ENCODE measurements at places on chromosomes 12 and 14.
A peak's percentile ranks its signal among the peaks of the same experiment; 100 is the strongest.

DNA sequence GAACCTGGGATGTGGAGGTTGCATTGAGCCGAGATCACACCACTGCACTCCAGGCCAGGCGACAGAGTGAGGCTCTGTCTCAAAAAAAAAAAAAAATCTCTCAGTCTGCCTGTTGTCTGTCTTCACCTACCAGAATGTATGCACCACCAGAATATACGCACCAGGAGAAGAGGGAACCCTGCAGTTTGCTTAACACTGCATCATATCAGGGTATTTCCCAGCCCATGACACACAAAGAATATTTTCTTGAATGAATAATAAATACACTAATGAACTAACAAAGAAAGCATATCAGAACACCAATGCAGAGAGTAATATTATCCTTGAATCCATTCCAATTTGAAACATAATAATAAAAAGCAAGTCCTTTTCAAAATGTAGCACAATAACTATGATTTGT, 44.2 kb upstream of the FOXN3 start:
- DNase-seq: no peak

DNA sequence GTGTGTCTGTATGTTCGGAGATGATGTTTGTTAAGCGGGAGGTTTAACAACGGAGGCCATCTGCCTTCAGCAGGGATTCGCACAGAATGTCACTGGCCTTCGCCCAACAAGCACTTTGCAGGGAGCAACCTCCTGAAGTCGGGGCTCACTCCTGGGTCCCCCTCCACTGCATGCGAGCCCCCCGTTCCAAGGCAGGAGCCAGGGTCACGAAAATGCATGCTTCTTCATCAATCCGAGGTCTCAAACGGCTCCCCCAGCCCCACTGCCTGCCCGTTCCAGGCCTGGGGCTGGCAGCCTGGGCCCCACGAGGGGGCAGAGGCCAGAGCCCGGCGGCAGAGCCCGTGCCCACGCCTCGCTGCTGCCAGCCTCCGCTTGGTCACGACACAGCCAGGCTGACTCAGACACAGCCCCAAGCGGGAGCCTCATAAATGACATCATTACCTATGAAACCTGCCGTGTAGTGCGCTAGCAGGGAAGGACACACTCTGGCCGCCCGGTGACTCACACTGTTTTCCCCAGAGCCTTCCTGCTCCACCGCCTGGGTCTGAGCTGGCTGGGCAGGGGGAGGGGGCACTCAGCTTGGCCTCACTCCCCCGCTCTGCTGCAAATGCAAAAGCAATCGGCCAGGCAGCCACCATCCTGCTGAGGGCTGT, 169.5 kb upstream of the RTL1 start:
- DNase-seq: peak; percentile 64

- no peak for DNase-seq
These were observed 42.8 kb downstream of the STXBP6 start for GRCh38 chr14:25006961-25007795.

DNA sequence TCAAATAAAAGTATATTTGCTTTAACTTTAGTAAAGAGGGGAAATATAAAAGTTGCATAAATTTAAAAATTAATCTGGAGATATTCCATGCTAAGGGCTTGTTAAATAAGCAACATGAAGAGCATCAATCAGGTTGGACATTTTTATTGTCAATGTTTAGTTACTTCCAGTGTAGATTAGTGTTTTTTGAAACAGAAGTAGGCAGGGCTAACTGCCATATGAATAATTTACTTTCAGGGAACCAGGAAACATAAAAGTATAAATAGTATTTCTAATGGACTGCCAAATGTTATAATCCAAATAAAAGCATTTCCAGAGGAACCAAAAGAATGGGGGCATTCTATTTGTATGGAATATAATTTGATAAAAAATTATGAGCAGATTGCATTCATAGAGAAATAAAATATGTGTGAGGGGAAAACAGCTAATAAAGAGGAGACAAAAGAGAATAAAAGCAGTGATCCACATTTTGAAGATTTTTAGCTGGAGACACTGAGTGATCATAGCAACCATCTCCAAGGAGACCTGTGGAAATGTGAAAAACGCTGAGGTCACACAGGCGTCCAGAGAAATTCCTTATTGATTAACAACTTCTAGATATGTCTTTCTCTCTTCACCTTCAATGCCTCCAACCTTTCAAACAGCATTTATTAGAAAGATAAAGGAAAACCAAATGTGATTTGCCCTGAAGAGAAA, 70.8 kb downstream of the SRGAP1 start:
- DNase-seq: no peak

DNA sequence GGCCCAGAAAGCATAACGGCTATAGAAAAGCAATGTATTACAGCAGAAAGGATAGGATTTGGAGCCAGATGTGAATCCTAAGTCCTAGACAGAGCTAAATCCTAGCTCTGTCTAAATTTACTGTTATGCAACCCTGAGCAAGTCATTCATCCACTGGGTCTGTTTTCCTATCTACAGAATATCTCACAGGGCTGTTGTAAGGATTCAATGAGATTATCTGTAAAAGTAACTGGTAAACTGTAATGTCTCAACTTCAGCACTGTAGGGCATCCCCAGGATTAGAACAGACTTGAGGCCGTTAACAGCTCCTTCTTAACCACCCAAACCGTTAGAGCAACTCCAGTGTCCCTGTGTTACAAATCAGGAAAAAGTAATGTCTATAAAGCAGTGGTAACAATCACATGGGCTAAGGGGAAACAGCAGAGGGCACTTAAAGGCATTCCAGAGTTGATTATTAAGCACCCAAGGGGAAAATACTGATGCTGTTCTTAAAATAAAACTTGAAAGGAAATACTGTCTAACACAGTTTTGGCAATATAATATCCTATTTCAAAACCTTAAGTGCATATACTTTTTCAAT, 10.1 kb downstream of the GMFB start:
- no peak for DNase-seq

GRCh38 chr12:79547044-79547734, 143.6 kb downstream of the PAWR start:
- DNase-seq: no peak

GRCh38 chr12:27083861-27084394, 1.6 kb upstream of the C12orf71 start:
- DNase-seq: peak; percentile 82

Data from dorsolateral prefrontal cortex (tissue), 122 donors.